8988T (cell line): ENCODE measurements at places on chromosomes 16 and 17.

DNA sequence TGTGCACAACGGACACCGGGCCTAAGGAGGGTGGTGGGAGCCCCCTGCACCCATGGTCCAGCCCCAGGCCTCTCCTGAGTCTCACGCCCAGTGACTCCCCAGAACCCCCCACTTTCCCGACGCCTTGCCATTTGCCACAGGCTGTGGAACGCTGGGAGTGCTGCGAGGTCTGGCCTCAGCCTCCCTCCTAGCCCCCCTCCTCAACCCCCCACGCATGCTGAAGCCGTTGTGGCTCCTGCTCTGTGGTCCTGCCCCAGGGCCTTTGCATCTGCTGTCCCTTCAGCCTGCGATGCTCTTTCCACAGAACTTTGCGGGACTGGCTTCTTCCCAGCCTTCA is 226.0 kb upstream of the GSE1 start:
- DNase-seq, result no peak

GRCh38 chr16:84183911-84184591 is 2.8 kb downstream of the TAF1C start:
- DNase-seq, result peak; percentile 99

DNA sequence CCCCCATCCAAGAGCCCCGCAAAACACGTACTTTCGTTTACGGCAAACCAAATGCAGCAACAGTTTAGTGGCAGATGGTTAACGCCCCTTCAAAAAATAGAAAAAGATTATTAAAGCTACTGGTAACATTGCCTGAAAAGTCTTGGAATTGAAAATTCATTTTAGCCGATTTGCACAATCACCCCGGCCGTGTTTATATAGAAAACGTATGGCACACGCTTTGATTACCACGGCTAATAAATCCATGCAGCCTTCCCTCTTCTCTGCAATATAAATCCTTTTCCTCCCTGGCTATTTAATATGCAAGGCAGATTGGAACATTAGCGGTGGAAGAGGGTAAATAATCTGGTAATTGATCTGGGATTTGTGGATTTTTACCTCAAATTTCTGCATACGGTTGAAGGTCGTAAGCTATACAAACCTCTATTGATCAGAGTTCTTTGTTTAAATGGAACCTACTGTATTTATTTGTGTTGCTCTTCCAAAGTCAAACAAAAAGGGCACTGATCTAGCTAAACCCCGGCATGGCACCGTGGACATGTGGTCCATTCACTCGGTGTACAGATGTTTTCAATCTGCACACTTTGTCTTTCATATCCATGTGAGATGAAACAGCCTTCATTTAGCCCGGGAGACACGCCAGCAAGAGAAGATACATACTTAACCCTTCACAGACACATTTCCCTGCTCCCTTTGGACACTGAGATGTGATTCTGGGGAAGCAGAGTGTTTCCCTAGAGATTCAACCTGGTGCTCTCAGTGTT is 238.1 kb upstream of the MAF start:
- no peak for DNase-seq

- DNase-seq, result no peak
These were observed 5.8 kb downstream of the PLEKHH3 start for GRCh38 chr17:42670789-42671657.

DNA sequence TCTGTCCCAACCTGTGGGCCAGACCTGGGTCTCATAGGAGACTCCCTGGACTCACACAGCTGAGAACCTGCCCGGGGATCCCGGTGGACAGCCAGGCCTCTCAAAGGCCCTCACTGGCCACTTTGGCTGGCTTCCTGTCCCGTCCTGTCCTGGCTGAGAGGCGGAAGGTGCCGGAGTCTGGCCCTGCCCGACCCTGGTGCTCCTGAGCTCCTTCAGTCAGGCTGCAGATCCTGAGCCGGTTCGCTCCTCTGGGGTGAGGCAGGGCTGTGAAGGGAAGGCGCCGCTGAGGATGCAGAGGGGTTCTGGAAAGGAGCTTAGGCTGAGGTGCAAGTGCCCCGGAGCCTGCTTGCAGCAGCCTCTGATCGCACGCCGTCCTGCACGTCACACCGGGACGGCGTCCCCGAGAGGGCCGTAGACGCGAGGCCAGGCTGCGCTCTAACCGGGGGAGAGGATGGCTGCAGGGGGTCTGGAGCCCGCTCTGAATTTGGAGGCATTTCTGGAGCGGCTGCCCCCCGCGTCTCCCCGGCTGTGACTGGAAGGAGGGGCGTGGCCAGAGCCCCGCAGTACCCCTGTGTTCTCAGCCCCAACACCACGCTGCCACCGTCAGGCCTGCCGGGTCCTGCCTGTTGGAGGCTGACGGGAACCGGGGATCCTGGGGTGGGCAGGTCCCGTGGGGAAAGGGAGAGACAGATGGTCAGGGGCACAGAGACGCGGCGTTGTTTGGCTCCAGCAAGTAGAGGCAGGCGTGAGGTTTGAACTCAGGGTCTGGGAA is 4.1 kb downstream of the HGS start:
- no peak for DNase-seq

DNA sequence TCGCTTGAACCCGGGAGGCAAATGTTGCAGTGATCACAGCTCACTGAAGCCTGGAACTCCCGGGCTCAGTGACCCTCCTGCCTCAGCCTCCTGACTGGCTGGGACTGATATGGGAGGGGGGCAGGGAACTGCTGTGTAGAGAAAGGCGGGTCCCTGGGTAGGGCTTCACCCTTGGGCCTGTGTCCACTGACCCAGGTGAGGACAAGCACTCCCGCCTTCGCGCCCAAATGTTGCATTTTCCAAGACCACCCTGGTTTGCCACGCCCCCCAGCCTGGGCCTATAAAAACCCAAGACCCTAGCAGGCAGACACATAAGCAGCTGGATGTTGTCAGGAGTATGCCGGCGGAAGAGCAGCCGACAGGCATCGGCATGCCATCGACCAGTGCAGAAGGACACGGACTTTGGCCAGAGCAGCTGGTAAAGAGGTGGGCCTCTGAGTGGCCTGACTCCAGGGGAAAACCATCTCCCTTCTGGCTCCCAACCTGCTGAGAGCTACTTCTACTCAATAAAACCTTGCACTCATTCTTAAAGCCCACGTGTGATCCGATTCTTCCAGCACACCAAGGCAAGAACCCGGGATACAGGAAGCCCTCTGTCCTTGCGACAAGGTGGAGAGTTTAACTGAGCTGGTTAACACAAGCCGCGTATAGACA is 19.1 kb downstream of the SMYD4 start:
- no peak for DNase-seq

GRCh38 chr17:48878920-48879898 is 13.4 kb upstream of the ATP5MC1 start:
- DNase-seq, result peak; percentile 39

- no peak for DNase-seq
These were observed 12.8 kb downstream of the RAB11FIP4 start for GRCh38 chr17:31404028-31404949.

GRCh38 chr16:4373356-4373908 is 1.8 kb downstream of the VASN start:
- no peak for DNase-seq

GRCh38 chr16:85569615-85570212 is 43.4 kb upstream of the GSE1 start:
- no peak for DNase-seq
